NCI-H524 (cell line): ENCODE measurements at places on chromosomes 12 and 14.

GRCh38 chr14:95951359-95951758 lies 74.7 kb downstream of the TUNAR start:
- no peak for DNase-seq

DNA sequence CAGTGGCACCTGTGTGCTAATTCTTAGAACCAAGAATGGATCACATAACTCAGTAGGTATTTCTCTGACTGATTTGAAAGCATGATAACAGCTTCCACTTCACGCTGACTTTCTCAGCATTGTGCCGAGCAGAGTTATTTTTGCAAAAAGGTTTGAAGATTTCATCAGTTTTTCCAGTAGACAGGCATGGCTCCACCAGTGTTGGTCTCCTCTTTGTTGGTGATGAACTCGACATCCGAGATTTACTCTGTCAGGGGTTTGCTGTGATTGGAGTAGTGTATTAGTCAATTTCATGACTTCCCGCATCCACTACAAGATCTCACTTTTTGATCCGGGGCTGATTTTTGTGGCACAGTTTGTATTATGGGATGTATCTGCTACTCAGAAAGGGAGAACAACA lies 85.3 kb downstream of the PRKCH start:
- DNase-seq: peak; percentile 25

- peak; percentile 81 for DNase-seq
Observed at GRCh38 chr14:88933191-88933590, 108.7 kb downstream of the TTC8 start.

- no peak for DNase-seq
Observed at GRCh38 chr12:108126212-108126611, 2.9 kb upstream of the WSCD2 start.

DNA sequence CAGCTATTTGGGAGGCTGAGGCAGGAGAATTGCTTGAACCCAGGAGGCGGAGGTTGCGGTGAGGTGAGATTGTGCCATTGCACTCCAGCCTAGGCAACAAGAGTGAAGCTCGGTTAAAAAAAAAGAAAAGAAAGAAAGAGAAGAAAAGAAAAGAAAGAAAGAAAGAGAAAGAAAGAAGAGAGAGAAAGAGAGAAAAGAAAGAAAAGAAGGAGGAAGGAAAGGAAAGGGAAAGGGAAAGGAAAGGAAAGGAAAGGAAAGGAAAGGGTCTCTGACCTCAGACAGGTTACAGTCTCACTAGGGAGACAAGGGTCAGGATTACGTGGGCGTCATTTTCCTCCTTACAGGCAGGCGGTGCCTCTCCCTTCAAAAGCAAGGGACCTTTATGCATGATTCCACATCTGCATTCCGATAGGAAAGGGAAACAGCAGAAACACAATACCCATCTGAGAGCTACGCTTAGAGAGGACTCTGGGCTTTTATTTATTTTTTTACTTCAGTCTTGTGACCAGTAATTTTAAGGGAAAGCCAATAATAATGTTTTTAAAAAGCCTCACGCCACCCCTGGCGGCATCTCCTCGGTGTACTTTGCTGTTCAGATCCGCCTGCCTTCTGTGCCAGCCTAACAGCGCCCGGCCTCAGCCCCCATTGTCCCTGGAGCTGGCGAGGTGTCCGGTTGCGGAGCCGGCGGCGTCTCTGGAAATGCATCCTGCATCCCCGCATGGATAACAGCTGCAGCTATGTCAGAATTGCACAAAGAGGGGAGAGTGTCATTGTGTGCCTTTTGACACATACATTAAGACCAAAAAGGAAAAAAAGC lies 945 bp upstream of the HIP1R start:
- DNase-seq: peak; percentile 49

DNA sequence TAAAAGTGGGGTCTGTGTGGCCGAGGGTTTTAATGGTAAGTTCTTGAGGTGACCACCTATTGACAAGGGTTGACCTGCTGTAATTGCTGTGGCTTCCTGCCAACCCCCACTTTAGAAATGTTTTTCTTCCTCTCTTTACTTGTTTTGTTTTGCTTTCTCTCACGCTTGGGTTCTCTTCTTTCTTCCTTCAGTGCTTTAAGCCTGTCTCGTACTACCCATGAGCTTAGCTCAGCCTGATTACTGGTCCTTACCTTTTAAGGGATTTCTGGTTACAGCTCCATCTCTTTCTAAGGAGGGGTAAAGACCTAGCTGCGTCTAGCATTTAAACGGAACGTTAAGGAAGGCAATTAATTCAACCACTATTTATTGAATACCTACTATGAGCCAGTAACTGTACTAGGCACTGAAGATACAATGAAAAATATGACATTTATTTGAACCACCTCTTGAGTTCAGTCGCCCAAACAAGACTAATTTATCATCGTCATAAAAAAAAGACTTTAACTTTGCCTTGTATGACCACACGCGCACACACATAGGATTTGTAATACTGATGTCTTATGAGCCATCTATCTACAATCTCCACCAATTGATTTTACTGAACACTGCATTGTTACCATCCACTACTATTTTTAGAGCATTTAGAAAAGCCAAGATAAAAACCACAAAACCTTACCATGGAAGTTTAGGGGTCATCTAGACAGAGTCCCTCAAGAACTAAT lies 888 bp upstream of the PPP1R12A start:
- no peak for DNase-seq

- no peak for DNase-seq
Observed at GRCh38 chr12:38776647-38777046, 128.7 kb downstream of the CPNE8 start.

GRCh38 chr12:65867394-65867793 lies 43.1 kb downstream of the HMGA2 start:
- no peak for DNase-seq

GRCh38 chr12:130427381-130427887 lies 89.7 kb downstream of the PIWIL1 start:
- DNase-seq: no peak

- no peak for DNase-seq
Observed at GRCh38 chr12:120978296-120979219, at the start of gene HNF1A. Gene HNF1A, plus strand, starts transcription at chr12:120978543. Its CDS starts 226 bp downstream, at chr12:120978769.

GRCh38 chr12:11801643-11802042 lies 152.2 kb downstream of the ETV6 start:
- DNase-seq: no peak

DNA sequence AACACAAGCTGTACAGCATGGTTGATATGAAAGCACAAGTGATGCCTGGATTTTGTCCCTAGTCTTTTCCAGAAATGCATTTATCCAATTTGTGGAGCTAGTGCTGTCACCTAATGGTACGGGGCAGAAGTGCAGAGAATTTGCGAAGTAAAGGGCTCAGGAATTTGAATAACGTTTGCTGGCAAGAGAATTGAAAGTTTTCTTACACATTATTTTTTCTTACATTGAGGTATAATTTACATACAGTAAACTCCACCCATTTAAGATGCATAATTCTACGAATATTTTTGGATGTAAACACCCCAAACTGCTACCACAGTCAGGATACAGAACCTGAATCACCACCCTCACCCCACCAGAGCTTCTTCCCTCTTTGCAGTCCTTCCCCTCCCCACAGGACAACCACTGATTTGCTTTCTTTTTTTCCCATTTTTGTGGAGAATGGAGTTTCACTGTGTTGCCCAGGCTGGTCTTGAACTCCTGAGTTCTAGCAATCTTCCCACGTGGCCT lies 3.5 kb downstream of the AICDA start:
- peak; percentile 7 for DNase-seq

- DNase-seq: no peak
Observed at GRCh38 chr14:53515276-53515675, 362.2 kb upstream of the DDHD1 start.

- no peak for DNase-seq
Observed at GRCh38 chr14:70097576-70098249, 91.0 kb downstream of the SLC8A3 start.

GRCh38 chr12:45543887-45544286 lies 185.6 kb upstream of the ARID2 start:
- peak; percentile 47 for DNase-seq

DNA sequence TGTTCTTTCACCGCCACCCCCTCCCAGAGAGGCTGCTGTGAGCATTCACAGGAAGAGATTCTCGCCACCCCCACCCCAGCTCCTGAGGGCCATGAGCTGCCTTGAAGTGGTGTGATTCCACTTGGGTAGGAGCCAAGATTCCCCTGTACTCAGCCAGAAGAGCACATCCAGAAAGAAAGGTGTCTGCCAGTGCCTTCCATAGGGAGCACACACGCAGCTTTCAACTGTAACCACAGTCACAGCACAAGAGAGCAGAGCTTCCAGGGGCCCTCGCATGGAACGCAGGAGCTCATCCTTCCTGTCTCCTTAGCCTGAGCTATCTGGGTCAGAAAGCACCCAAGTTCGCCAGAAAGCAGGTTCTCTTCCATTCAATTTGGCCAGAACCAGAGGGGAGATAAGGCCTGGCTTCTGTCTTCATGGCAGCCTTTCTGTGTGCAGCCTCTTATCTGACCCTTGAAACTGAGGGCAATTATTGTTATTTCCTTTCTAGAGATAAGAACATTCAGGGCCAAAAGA lies 66.6 kb upstream of the SCN8A start:
- no peak for DNase-seq

DNA sequence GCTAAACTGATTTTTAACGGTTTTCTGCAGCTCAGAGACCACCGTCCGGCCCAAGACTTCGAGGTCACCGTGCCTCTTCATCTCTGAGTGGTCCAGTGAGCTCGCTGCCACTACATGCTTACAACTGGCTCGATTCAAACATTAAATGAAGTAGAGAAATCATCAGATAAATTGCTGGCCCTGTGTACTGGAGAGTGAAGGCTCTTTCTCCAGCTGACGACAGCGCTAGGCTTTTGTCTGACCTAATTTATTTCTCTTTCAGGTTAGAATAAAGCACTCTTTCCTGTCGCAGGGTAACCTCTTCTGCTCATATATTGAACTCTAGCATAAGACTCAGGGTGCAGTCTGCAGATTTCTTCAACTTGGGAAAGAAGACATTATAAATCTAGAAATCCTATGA lies 6.4 kb downstream of the BCL11B start:
- DNase-seq: no peak
